Left forelimb (tissue), 1 donor: ENCODE measurements at places on chromosomes 1 and 21.

DNA sequence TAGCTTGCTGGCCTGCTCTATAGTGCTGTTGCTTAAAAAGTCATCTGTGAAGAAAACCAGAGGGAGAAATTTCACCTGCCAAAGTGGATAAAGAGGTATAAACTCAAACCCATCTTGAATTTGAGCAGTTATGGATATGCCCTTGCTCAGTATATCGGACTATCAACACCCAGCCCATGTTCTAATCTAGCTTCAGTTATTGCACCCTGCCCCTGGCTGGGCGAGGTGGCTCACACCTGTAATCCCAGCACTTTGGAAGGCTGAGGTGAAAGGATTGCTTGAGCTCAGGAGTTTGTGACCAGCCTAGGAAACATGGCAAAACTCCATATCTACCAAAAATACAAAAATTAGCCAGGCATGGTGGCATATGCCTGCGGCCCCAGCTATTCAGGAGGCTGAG, 13.3 kb downstream of the LIX1L start:
- DNase-seq: no peak

DNA sequence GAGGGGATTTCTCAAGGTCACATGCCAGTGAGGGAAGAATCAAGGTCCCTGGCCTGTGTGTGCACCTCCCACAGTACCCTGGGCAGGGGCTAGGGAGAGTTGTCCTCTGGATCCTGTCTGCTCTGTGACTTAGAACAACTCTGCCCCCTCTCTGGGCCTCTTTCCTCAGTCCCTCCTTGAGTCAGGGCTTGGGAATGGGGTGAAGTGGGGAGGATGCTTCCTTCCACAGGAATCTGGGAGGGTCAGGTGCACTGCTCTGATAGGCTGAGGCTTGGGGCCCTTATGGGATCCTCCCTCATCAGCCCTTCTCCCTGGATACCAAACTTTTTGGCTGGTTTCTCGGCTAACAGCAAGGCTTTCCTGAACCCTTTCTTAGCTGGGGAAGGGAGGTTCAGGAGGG, 2.5 kb downstream of the TRNP1 start:
- no peak for DNase-seq

- no peak for DNase-seq
Measured at GRCh38 chr1:99594205-99594604, 51.7 kb upstream of the PALMD start.

- no peak for DNase-seq
Measured at GRCh38 chr1:236016083-236016482, 48.8 kb downstream of the NID1 start.

DNA sequence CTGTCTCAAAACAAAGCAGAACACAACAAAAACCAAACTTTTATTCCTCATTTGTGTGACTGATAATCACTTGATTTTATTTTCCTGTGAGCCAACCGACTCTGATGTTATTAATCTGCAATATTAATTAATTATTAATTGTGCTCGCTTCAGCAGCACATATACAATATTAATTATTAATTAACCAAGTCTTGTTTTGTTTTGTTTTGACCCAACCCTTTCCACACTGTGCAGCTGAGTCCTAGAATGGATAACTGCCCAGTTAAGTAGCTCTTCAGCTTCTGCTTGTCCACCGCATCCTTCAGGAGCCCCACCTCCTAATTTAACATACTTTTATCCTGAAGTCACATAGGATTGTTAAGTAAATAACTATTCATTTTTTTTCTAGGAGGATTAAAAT, 47.4 kb upstream of the EXO1 start:
- DNase-seq: no peak

DNA sequence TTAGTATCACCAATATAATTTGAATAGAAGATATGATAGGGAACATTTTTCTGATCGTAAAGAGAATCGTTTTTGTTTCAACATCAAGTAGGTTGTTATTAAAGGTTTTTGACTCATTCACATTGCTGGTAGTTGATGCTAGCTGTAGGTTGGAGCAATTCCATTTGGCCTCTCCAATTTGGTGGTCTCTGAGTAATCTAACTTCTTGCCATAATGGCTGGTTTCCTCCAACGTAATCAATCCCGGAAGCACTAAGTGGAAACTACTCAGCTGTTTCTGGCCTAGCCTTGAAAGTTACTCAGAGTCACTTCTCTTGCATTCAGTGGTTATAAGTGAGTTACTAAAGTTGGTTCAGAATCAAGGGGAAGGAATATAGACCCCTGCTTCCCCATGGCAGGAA, 26.0 kb downstream of the RCOR3 start:
- DNase-seq: no peak

- peak; percentile 84 for DNase-seq
Measured at GRCh38 chr1:28877132-28877781, 37.1 kb upstream of the EPB41 start.

DNA sequence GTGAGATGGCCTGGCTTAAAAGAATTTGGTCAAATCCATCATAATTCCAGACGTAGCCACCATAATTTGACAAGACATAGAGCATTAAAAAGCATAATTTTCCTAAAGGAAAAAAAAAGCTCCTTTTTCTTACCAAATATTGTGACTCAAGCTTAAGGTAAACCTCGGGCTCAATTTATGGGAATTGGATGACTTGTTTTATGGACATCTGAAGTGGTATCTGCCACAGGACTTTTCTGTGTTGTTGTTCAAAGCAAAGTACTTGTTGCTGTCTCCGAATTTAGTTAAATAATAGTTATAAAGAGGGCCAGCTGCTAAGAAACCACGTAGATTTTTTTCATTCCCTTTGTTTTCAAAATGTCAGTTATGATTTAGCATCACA, 1.1 kb downstream of the MPZL1 start:
- DNase-seq: no peak

GRCh38 chr1:67307251-67308060, at the start of gene IL12RB2:
Gene IL12RB2 (plus strand): TSS chr1:67307873. CDS start chr1:67320369, 12,496 bp downstream.
- no peak for DNase-seq

GRCh38 chr1:192810253-192810880, 1.5 kb downstream of the RGS2 start:
- DNase-seq: no peak

GRCh38 chr1:36160388-36160948, 4.5 kb downstream of the MAP7D1 start:
- no peak for DNase-seq

DNA sequence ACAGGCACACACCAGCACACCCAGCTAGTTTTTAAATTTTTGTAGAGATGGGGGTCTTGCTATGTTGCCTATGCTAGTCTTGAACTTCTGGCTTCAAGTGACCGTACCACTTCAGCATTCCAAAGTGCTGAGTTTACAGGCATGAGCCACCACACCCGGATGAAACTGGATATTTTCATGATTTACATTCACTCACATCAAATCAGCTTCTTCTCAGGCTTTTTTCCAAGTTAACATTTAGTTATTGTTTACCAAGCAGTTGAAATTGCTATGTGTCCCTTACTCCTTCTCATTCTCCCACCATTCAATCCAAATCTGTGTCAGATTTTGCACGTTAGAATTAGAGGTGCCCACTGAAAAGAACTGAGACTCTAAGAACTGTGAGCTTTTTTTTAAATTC, 18.4 kb downstream of the RIT1 start:
- no peak for DNase-seq

GRCh38 chr1:1432951-1433803, 2.3 kb upstream of the VWA1 start:
- peak; percentile 79 for DNase-seq

GRCh38 chr1:166087734-166088571, 78.8 kb downstream of the FAM78B start:
- no peak for DNase-seq

DNA sequence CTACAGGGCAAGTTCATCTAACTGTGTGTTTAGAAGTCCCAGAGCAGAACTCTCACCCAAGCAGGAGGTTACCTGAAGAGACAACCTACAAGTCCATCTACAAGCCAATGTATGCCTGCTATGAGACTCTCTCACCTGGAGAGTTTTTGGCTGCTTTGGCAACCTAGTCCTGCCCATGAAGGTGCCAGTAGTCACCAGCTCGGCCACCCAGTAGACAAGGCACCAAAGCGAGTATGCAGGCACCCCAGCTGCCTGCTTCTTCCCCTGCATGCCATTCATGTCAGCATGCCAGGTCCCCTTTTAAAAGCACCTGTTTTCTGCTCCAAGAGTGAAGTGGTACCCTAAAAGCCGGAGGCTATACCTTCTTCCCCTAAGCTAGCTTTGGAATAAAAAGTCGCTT, 20.2 kb downstream of the RIIAD1 start:
- DNase-seq: peak; percentile 2

DNA sequence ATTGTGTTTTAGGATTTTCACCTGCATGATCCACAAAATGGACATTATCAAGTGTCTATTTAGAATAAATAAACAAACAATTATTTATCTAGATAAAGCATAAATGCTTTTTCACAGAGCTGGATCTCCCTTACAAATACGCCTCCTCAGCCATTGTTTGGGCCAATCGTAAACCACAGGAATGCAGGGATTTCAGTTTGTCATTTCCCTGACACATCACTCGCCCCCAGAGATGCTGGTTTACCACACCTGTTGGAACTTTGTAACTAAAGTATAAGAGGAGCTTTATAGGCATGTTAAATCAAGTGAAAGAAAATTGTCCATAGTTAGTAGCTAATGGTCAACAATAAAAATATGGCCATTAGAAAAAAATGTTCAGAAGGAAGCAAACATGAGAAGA, 40.3 kb downstream of the GPR88 start:
- no peak for DNase-seq

GRCh38 chr1:95096218-95096841, 20.8 kb upstream of the TLCD4 start:
- no peak for DNase-seq

DNA sequence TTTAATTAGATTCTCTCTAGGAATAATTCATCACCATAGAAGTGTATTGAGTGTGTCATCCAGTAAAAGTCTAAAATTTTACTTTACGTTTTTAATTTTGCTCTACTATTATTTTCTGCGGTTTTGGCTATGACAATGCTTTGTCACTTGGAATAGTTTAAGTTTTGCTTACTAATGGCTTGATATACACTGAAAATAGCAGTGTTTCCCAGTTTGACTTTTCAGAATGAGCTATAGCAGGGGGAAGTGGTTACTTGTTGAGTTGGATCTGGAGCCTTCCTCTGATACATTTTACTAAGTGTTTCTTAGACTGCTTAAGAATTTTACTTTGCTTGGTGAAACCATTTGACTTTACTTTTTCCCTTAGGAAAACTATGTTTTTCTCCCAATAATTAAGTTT, 5.0 kb downstream of the DNAJC16 start:
- DNase-seq: no peak

DNA sequence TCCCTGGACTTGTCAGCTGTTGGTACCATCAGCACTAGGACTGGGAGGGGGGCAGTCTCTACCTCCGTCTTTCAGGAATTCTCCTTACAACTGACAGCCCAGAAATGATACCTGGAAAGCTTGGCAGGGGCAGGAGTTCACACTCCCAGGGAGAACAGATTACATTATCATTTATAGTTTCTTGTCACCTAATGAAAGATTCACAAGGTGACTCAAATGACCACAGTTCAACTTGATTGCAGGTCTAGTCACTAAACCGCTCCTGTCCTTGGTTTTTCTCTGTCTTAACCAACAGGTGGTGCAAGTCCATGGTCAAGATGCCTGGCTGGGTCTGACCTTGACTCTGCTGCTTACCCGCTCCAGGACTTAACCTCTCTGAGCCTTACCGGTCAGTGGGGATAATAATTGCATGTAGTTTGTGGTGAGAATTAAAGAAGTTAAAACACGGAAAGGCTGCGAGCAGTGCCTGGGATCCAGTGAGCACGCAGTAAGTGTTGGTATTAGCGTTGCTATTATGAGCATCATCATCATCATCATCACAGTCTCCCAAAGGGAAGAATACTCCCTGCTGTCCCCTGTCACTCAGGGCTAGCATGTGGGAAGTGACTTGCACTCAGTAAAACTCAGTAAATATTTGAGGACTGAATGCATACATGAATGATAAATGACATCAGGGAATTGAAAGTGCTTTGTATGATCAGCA, 125.3 kb upstream of the CD34 start:
- no peak for DNase-seq

DNA sequence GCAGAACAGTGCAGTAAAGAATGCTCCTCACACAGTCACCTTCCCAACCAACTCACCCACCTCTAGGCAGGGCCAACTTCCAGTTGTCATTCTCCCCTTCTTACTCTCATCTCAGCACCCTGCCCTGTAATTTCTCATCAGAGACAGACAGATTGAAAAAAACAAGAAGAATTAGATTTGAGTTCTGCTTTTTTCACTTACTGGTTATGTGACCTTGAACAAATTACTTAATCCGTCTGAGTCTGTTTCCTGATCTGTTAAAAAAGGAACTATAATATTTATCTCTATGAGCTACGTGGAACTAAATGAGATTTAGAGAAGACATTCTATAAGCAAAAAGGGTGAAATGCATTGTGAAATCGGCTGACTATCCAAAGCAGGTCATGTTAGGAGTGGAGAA, 330.3 kb downstream of the ZNF326 start:
- DNase-seq: no peak

GRCh38 chr1:96865731-96866685, 144.4 kb downstream of the PTBP2 start:
- no peak for DNase-seq
